Fibroblast of lung (primary cell): ENCODE measurements at places on chromosomes 16 and 17. TPM values are rescaled to one million over a fixed set of nuclear protein-coding genes. Genes with fewer than 3 reads are reported as not detected.

SOX8 gene
- polyA plus RNA-seq = 0.03 TPM in 1 of 2 replicates, not detected in the other

DOC2A gene
- polyA plus RNA-seq = 0.03 TPM in 1 of 2 replicates, not detected in the other

TBC1D3L gene
- 3.2 and 5.3 TPM in 2 replicates for polyA plus RNA-seq

ZNF689 gene
- polyA plus RNA-seq = 3.5 and 4.2 TPM in 2 replicates

ZNF287 gene
- 5.5 and 6.7 TPM in 2 replicates for polyA plus RNA-seq

SLX4 gene
- polyA plus RNA-seq = 0.81 and 1.3 TPM in 2 replicates

DCAF7 gene
- polyA plus RNA-seq = 38.8 and 42.6 TPM in 2 replicates

TBC1D28 gene
- polyA plus RNA-seq = not detected in 2 replicates

NPIPA5 gene
- 4.7 and 32.9 TPM in 2 replicates for polyA plus RNA-seq

HIGD1B gene
- polyA plus RNA-seq = 0.34 TPM in 1 of 2 replicates, not detected in the other

P3H4 gene
- 29.1 and 37.0 TPM in 2 replicates for polyA plus RNA-seq

NXPH3 gene
- polyA plus RNA-seq = 0.19 and 0.36 TPM in 2 replicates

NECAB2 gene
- 0.03 and 0.41 TPM in 2 replicates for polyA plus RNA-seq

KRT31 gene
- not detected in 2 replicates for polyA plus RNA-seq

CHP2 gene
- not detected in 2 replicates for polyA plus RNA-seq

KLHL10 gene
- polyA plus RNA-seq = 0.20 and 0.33 TPM in 2 replicates

MILR1 gene
- 11.6 and 33.3 TPM in 2 replicates for polyA plus RNA-seq

IRX3 gene
- polyA plus RNA-seq = 0.11 and 0.22 TPM in 2 replicates

C17orf113 gene
- 0.02 and 0.07 TPM in 2 replicates for polyA plus RNA-seq

TBC1D10B gene
- polyA plus RNA-seq = 14.8 and 22.1 TPM in 2 replicates

ICAM2 gene
- 0.45 and 1.1 TPM in 2 replicates for polyA plus RNA-seq

KRTAP4-1 gene
- not detected in 2 replicates for polyA plus RNA-seq
